ENCODE measurements at places on chromosomes 1 and 21.

GRCh38 chr1:6026095-6026809 is 19.4 kb upstream of the KCNAB2 start:
- DNase-seq, result no peak

GRCh38 chr1:92973203-92973897 is 12.1 kb upstream of the DIPK1A start:
- DNase-seq, result no peak

DNA sequence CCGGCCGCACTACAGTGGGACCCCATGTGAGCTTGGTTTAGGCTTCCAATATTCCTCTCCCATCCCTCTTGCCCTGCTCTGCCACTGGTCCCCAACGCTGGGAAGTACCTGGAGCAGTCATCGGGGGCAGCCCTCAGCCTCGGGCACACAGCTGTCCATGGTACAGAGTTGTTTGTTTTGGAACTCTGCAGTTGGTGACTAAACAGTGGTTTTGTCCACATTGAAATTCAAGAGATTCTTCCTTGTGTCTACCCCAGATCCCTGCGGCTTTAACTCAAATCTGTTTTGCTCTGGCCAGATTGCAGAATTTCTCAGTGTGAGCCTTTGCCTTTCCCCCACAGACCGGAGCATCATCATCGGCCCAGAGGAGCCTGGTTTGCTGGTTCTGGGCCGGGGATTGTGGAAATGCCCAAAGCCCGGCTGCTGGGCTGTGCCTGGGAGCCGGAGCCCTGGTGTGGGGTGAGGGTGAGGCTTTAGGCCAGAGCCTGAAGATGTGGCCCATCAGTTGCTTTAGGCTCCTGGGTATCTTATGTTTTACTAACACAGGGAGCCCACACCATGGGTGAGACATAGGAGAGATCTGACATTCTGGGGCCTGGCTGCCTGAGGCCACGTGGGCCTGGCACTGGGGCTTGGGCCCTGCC is 93.2 kb downstream of the ARHGEF10L start:
- DNase-seq, result peak; percentile 21

DNA sequence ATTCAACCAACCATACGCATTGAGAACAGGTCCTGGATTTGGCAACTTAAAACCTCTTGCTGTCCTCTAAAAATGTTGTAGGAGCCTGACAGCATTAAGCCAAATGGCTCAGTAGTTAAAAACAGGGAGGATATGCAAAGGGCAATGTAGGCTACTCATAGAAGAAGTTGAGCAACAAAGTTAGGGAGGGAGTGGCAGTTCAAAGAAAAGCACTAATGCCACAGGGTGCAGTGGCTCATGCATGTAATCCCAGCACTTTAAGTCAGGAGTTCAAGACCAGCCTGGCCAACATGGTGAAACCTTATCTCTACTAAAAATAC is 92.9 kb upstream of the ERG start:
- no peak for DNase-seq

DNA sequence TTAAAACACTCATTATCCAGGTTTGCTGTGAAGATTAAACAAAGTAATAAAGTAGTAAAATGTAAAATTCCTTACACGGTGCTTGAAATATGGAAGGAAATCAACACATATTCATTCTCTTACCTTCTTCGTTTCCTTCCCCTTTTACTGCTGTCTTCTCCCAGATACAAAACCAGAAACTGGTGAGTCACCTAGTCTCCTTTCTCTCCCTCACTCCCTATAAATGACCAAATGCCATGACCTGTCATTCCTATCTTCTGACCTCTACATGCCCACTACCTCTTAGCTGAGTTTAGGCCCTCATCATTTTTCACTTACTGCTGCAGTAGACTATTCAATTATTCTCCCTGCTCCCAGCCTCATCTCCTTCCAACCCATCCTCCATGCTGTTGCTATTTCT is 4.3 kb upstream of the NR1I3 start:
- no peak for DNase-seq

DNA sequence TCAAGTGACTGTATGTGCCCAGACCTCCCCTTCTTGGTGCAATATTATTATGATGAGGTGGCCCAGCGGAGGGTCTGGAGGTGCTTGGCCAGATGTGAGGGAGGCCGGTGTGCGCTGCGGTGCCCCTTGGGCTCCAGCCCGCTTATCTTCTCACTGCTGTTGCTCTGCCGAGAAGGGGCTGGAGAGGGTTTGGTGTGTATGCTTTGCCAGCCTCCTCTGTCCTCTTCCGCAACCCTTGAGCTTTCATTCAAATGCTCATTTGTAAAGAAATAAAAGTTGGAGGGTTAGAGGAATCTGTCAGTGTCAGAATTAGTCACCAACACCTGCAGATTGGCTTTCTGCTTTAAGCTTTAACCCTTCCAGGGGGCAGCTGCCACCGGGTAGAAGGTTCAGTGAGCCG is 19.7 kb downstream of the RNF220 start:
- no peak for DNase-seq

DNA sequence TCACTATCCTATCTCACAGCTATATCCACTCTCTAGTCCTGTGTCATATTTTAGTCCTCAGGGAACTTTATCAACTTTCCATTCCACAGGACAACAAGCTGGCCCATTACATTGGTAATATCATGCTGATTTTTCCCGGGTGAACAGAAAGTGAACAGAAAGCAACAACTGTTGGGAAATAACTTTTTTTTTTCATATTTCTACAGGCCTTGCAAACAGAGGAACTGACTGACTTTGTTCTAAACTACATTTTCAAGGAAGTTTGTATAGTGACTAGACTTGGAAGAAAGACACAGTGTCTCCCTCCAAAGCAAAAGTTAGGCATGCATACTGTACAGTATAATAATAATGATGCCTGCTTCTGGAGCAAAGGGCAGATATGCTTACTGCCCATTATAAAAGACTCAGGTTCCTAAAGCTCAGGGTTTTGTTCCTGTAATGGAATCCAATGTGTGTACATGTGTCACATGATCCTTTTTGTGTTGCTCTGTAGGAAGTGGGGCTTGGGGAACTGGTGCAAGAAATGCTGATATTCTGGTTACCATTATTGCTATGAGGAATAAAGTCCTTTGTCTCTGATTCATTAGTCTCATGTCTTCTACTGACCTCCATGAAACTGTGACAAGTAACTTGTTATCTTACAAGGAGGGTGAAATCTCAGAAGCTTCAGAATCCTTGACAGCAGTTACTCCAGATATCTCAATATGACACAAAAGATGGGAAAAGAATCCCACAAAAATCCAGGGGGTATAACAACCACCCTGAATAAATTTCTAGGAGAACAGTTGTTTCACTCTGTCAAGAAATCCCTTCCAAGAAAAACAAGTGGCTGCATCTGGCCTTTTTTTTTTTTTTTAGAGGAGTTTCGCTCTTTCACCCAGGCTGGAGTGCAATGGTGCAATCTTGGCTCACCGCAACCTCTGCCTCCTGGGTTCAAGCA is 17.7 kb upstream of the NTPCR start:
- no peak for DNase-seq

DNA sequence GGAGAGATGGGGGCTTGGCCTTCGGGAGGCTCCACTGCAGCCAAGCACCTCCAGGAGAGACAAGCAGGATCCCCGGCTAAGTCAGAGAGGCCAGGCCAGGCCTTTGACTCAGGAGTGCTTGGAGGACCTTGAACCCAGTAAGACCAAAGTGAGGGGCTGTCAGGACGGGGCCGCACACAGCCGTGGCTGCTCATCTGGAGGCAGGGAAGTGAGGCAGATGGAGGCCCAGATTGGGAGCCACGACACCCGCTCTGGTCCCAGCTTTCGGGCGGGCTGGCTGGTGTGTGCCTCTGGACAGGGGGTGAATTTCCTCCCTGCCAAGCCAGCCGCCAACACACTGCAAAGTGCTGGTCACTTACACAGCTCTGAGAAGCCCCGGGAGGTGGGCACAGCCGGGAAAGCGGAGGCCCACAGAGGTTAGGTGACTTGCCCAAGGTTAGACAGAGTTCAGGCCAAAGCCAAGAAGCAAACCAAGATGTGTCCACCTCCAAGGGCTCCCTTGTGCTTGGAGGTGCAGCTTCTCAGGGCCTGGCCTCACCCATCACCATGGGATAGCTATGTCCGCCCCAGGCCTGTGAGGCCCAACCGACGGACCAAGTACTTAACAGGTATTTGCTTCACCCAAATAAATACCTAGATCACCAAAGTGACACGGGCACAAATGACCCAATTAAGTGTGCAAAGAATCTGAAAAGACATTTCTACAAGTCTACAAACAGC is 58.3 kb downstream of the CHD5 start:
- DNase-seq, result no peak

Data from AG04449 (cell line).